ENCODE measurements at places on chromosomes 11 and 22. TPM values are rescaled to one million over a fixed set of nuclear protein-coding genes. Genes with fewer than 3 reads are reported as not detected.

DNA sequence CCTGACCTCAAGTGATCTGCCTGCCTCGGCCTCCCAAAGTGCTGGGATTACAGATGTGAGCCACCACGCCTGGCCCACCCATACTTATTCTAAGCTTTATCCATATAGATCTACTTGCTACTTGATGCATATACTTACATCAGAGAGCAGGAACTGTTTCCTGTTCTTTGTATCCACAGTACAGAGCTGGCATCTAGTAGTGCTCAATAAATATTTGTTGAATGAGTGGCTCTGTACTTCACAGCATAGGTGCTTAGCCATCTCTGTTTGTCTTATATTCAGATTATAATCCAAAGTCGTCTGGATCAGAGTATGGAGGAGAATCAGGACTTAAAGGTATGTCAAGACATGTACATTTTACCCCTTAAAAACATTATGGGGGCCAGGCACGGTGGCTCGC is 38.6 kb upstream of the DLAT start:
- H3K36me3 ChIP-seq = no peaks in the 10 kb centered on the region
- no peak for DNase-seq
- H3K27ac ChIP-seq = no peak overlapping the region
- H3K4me1 ChIP-seq = 0 out of 2 replicates have a peak, but pooled peaks cover 11% of the 10 kb centered on the region
- no peak overlapping the region for H3K4me3 ChIP-seq

- peaks cover 3% of the 10 kb centered on the region for H3K36me3 ChIP-seq
- no peak overlapping the region for H3K27ac ChIP-seq
- DNase-seq = no peak
- H3K27me3 ChIP-seq = no peaks in the 10 kb centered on the region
Measured at GRCh38 chr22:23301591-23301990, 121.3 kb downstream of the BCR start.

DNA sequence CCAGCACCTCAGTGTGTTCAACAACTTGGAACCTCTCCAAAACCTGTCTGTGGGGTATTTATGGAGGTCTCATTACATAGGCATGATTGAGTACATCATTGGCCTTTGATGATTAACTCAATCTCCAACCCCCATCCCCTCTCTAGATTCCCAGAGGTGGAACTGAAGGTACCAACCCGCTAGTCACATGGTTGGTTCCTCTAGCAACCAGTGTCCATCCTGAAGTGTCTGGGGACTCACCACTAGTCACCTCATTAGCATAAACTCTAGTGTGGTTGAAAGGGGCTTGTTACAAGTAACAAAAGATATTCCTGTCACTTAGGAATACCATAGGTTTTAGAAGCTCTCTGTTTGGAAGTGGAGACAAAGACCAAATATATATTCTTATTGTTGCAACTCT is 40.3 kb downstream of the SIK2 start:
- H3K4me1 ChIP-seq = no peaks in the 10 kb centered on the region
- no peak overlapping the region for H3K27ac ChIP-seq
- peaks cover 4% of the 10 kb centered on the region for H3K36me3 ChIP-seq

- DNase-seq = no peak
- H3K4me3 ChIP-seq = no peak overlapping the region
- H3K27me3 ChIP-seq = peaks cover 36% of the 10 kb centered on the region
- H3K36me3 ChIP-seq = no peaks in the 10 kb centered on the region
- H3K4me1 ChIP-seq = no peaks in the 10 kb centered on the region
- H3K27ac ChIP-seq = no peak overlapping the region
Measured at GRCh38 chr11:131928992-131929391, 558.6 kb downstream of the NTM start.

DNA sequence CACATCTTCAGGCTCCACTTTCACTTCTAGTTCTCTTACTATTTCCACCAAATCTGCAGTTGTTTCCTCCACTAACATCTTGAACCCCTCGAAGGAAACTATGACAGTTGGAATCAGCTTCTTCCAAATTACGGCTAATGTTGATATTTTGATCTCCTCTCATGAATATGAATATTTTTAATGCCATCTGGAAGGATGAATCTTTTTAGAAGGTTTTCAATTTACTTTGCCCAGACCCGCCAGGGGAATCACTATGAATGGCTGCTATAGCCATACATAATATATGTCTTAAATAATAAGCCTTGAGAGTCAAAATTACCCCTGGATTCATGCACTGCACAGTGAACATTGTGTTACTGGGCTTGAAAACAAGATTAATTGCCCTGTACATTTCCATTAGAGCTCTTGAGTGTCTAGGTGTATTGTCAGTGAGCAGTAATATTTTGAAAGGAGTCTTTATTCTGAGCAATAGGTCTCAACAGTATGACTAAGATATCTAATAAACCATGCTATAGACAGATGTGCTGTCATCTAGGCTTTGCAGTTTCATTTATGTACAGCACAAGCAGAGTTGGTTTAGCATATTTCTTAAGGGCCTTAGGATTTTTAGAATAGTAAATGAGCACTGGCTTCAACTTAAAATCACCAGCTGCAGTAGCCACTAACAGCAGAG is 48.3 kb upstream of the LRRC55 start:
- no peak for DNase-seq

DNA sequence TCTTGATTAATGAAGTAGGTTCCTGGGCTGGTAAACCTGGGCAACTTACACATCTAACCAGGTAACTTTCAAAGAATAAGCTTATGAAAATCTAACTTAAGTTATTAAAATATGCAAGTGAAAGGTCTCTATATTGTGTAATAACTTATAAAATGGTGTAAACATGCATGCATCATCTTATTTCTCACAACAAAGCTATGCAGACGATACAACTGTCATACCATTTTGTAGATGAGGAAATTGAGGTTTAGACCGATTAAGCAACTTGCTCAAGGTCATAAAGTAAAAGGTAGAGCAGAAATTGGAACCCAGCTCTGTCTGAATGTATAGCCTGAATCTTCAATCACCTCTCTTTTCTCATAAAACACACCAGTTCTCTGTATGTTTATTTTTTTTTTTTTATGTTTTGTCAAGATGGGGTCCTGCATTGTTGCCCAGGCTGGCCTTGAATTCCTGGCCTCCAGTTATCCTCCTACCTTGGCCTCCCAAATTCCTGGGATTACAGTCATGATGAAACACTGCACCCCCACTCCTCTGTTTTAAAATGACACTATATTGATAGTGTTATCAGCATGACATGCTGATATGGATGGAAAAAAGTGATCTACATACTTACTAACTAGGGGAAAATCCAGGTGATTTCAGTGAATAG is 109.6 kb downstream of the SGSM3 start:
- DNase-seq = no peak
- H3K4me1 ChIP-seq = peaks cover 46% of the 10 kb centered on the region
- H3K27me3 ChIP-seq = no peaks in the 10 kb centered on the region

DNA sequence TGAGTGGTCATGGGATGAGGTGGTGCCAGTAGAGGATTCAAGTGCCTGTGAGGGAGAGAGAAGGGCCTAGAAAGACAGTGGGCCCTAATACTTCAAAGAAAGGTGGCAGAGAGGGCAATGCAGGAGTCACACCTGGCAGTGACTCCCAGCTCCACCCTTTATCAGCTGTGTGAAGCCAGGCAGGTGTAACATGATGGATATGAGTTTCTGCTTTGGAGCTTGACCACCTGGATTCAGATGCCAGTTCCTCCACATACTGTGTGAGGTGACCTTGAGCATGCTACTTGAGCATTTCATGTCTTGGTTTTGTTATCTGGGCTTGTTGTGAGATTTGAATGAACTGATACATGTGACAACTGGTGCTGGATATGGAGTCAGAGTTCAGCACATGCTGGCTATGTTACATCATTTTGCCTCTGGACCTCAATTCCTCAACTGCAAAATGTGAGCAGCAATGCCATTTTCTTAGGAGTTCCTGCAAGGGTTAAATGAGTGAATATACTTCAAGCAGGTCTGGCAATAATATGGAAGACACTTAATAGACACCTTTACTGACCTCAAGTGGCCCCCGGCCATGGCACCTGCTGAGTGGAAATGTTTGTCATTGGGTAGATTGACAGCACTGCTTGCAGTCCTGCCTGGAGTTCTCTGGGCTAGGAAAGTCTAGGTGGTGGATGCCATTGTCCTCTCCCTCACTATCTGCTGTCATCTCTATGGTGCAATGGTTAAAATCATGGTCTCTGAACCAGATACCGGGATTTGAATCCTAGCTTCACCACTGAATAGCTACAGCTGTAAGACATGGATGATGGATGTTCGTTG is 83.3 kb downstream of the MICAL2 start:
- H3K4me3 ChIP-seq = no peak overlapping the region
- 0 out of 2 replicates have a peak, but pooled peaks cover under 1% of the 10 kb centered on the region for H3K36me3 ChIP-seq
- H3K27ac ChIP-seq = no peak overlapping the region
- no peaks in the 10 kb centered on the region for H3K27me3 ChIP-seq

GRCh38 chr22:37342065-37342464 is 59.8 kb downstream of the CYTH4 start:
- no peak overlapping the region for H3K4me3 ChIP-seq
- H3K4me1 ChIP-seq = peaks cover 34% of the 10 kb centered on the region
- H3K27ac ChIP-seq = no peak overlapping the region
- H3K36me3 ChIP-seq = no peaks in the 10 kb centered on the region

DNA sequence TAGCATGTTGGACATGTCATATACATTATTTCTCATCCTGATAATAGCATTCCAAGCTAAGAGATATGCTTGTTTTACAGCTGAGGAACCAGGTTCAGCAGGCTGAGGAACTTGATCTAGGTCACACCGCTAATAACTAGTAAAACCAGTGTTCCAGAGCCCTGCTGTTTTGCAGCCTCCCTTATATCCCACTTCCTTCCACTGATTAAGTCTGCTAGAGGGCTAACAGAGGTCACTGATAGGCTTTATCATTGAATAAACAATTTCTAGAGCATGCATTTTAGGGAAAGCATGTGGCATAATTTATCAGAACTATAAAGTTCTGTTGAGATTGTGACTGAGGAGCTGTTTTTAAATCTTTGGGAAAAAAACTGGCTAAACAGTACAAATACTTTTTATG is 54.0 kb downstream of the UVRAG start:
- no peak overlapping the region for H3K27ac ChIP-seq
- no peak overlapping the region for H3K4me3 ChIP-seq
- H3K36me3 ChIP-seq = no peaks in the 10 kb centered on the region
- no peaks in the 10 kb centered on the region for H3K27me3 ChIP-seq

DNA sequence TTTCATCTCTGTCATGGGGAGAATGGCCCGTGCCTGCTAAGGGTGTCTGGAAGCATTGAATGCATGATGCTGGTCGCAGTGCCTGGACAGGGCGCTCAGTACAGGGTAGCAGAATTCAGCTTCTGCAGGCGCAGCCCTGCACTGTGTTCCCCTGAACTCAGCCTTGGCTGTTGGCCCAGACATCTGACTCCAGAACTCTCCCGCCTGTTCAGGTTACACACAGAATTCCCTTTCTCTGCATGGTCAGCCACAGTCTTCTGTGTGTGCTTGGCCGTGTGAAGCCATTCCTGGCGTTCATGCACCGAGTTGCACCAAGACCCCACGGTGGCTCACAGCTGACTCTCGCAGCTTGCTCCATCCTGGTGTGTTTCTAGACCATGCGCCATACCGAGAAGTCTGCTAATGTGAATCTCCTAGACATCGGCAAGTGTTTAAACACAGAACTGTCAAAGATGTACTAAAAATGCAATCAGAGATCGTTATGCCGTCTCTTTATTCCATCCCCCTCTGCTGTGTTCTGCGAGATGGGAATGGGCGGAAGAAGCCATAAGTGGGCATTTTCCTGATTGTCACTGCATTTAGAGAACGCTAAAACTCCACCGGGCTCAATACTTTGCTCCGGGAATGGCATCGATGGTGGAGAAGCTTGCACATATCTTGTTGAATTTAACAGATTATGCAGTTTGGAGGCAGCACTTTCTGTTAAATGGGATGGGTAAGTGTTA is 55.6 kb downstream of the MPPED1 start:
- H3K36me3 ChIP-seq = no peaks in the 10 kb centered on the region
- H3K4me3 ChIP-seq = no peak overlapping the region
- H3K4me1 ChIP-seq = no peaks in the 10 kb centered on the region
- H3K27ac ChIP-seq = no peak overlapping the region
- no peak for DNase-seq

- no peak overlapping the region for H3K4me3 ChIP-seq
- DNase-seq = no peak
- no peaks in the 10 kb centered on the region for H3K36me3 ChIP-seq
- no peaks in the 10 kb centered on the region for H3K27me3 ChIP-seq
Measured at GRCh38 chr11:35906277-35906661, 37.6 kb upstream of the LDLRAD3 start.

- H3K36me3 ChIP-seq = peaks cover 15% of the 10 kb centered on the region
- no peak overlapping the region for H3K4me3 ChIP-seq
- H3K27ac ChIP-seq = no peak overlapping the region
- H3K4me1 ChIP-seq = peaks cover 26% of the 10 kb centered on the region
- no peak for DNase-seq
Measured at GRCh38 chr11:32107647-32108046, 16.8 kb downstream of the RCN1 start.

GRCh38 chr22:24271386-24271854 is 789 bp downstream of the SPECC1L start:
- peak overlapping the region; percentile 79 for H3K27ac ChIP-seq
- peak overlapping the region; percentile 90 for H3K4me3 ChIP-seq
- peaks cover 28% of the 10 kb centered on the region for H3K4me1 ChIP-seq
- no peaks in the 10 kb centered on the region for H3K36me3 ChIP-seq

DNA sequence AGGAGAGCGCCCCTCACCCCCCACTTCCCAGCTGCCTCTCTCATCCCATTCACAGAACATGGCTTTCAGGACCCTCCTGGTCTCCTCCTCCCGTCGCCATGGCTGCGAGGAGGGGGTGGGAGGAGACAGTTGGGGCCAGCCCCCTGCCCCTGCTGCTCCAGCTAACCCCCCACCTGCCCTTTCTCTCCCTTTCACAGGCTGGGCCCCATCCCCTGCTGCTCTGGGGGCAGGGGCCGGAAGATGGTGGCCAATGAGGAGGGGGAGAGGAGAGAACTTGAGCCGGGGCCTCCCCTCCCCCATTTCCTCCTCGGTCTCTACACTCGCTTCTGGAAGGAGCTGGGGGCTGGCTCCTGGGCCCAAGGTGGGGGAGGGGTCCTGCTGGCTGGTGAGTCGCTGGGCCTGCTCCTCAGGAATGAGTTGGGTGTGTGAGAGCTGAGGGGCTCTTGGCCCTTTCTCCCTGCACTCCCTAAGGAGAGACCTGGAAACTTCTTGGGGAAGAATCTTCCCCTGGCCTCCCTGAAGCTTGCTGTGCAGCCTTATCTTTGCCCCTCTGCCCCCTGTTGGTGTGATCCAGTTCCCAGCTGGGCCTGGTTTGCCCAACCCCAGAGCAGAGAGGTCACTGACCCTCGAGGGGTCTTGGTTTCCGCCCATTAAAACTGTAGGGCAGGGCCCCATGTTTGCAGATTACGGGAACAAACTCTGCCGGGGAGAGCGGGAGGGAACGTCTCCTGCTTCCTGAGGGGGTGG is 10.2 kb downstream of the YPEL4 start:
- no peaks in the 10 kb centered on the region for H3K27me3 ChIP-seq
- H3K4me1 ChIP-seq = no peaks in the 10 kb centered on the region
- H3K4me3 ChIP-seq = no peak overlapping the region
- H3K36me3 ChIP-seq = no peaks in the 10 kb centered on the region
- H3K27ac ChIP-seq = no peak overlapping the region

GRCh38 chr11:118622376-118623268 is 15.2 kb downstream of the PHLDB1 start:
- H3K4me1 ChIP-seq = peaks cover 62% of the 10 kb centered on the region
- H3K27ac ChIP-seq = peak overlapping the region; percentile 79
- no peaks in the 10 kb centered on the region for H3K27me3 ChIP-seq
- peaks cover 16% of the 10 kb centered on the region for H3K36me3 ChIP-seq

Gene CHRM4
- total RNA-seq = not detected

Gene ENTHD1
- total RNA-seq = not detected

Gene PRRG4
- total RNA-seq = 11.5 TPM

Gene PTPRJ
- 43.7 TPM for total RNA-seq

Gene FAM181B
- total RNA-seq = not detected

Gene EWSR1
- 136 TPM for total RNA-seq

Gene TMEM86A
- 1.4 TPM for total RNA-seq

Gene PTDSS2
- total RNA-seq = 38.8 TPM
